ENCODE measurements at places on chromosomes 4 and X.

DNA sequence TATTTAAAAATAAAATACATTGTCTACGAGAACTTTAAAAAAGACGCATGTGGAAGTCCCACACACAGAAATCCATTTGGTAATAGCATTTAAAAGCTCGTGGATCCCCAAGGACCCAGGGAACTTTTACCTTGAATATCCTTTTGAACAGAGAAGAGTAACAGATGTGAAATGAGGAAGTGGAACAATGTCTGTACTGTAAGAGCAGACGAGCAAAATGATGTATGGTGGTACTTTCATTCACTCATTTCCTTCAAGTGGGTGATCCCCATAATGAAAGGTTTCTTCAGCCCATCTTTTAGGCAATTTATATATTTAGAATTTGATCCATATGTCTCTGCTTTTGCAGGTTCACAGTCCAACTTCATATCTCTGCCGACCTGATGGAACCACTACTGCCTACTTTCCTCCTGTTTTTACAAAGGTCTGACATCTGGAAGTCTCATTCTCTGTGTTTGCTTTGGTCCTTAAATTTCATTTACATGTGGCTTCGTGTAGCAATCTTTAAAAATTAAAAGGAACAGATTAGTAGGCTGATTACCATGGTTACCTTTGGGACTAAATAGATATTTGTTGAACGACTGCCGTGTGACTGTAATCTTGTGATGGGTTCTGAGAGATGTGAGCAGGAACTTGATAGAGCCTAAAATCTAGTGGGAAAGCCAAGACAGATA is 188.4 kb downstream of the PALLD start:
- no peak for DNase-seq

- DNase-seq = no peak
Measured at GRCh38 chr4:184376126-184376838, 98.1 kb downstream of the IRF2 start.

GRCh38 chr4:94588896-94589693 is 137.4 kb downstream of the PDLIM5 start:
- no peak for DNase-seq

DNA sequence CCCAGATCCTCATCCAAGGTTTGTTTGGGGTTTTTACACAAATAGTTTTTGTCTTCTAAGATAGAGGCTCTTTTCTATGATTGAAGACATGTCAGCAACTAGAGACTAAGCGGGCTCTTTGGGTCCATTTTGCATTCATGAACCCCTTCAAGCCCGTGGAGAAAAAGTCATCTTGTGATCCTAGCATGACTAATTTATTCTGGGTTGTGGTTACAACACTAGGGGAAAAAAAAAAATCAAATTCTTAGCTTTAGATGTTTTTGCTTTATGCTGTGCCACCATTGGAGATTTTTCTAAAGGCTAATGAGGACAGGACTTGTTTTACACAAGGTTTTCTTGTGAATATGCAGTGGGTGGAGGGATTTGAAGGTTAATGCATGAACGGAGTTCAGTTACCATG is 440.0 kb downstream of the PCDH7 start:
- DNase-seq = no peak

GRCh38 chr4:119314356-119314755 is 7.6 kb downstream of the FABP2 start:
- DNase-seq = no peak
